Glutamatergic neuron (in vitro differentiated cells): ENCODE measurements at places on chromosomes 12 and 14. TPM values are rescaled to one million over a fixed set of nuclear protein-coding genes. Genes with fewer than 3 reads are reported as not detected.

DNA sequence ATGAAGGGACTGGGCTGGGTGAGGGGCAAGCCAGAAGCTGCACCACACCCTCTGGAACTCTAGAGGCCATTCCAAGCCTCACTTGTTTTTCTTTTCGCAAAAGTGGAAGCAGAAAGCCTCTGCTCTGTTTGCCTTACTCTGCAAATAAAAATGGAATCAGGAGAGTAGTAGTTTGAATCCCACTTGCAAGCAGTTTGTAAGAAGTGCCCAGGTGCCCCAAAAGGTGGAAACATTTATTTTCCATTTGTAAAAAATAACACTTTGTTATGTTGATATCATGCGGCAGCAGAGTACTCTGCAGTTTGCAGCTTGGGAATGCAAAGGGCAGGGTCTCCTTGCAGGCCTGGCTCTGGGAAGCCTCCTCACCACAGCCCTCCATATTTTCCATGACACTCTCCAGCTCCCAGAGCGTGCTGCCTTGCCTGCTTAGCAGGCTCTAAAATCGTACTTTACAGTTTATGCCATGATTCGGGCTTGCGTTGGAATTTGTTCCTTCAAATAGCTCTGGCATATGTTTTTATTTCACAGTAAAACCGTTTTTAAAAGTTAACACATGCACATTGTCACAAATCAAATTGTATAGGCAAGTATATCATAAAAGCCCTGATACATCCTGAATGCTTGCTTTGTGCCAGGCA is 20.0 kb downstream of the TUNAR start:
- peaks cover 4% of the 10 kb centered on the region for H3K27me3 ChIP-seq
- H3K4me3 ChIP-seq: no peak overlapping the region
- H3K4me1 ChIP-seq: peaks cover 36% of the 10 kb centered on the region

MYF6 gene
- not detected for total RNA-seq

DNA sequence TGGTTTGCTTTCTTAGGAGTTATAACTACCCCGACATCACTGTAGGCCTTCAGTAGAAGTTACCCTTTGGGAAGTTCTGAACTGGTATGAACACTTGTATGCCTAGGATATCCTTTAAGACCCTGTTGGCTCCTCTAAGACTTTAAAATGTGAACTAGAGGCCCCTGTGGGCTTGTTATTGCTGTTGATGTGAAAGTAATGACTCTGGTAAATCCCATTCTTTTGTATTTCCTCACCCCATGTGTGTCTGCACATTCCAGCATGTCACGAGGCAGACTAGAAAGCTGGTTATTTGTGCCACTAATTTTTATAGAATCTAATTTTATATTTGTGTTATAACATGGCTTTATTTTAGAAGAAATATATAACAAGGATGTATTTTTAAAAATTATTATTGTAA is 48.9 kb downstream of the SERPINA10 start:
- no peak for DNase-seq
- no peak overlapping the region for H3K27ac ChIP-seq
- no peaks in the 10 kb centered on the region for H3K36me3 ChIP-seq
- H3K4me1 ChIP-seq: no peaks in the 10 kb centered on the region
- H3K4me3 ChIP-seq: no peak overlapping the region

GRCh38 chr14:65783576-65783975 is 371.0 kb downstream of the FUT8 start:
- peaks cover 24% of the 10 kb centered on the region for H3K4me1 ChIP-seq
- DNase-seq: no peak
- H3K27ac ChIP-seq: no peak overlapping the region
- H3K36me3 ChIP-seq: no peaks in the 10 kb centered on the region

SLC38A6 gene
- total RNA-seq: 20.2 TPM

CCDC196 gene
- not detected for total RNA-seq

AMDHD1 gene
- total RNA-seq: not detected

CFAP251 gene
- 2.8 TPM for total RNA-seq

- H3K27ac ChIP-seq: no peak overlapping the region
- no peak overlapping the region for H3K4me3 ChIP-seq
- H3K27me3 ChIP-seq: no peaks in the 10 kb centered on the region
Observed at GRCh38 chr12:79834712-79835376, 100.1 kb downstream of the PPP1R12A start.

KRT71 gene
- total RNA-seq: not detected

DNA sequence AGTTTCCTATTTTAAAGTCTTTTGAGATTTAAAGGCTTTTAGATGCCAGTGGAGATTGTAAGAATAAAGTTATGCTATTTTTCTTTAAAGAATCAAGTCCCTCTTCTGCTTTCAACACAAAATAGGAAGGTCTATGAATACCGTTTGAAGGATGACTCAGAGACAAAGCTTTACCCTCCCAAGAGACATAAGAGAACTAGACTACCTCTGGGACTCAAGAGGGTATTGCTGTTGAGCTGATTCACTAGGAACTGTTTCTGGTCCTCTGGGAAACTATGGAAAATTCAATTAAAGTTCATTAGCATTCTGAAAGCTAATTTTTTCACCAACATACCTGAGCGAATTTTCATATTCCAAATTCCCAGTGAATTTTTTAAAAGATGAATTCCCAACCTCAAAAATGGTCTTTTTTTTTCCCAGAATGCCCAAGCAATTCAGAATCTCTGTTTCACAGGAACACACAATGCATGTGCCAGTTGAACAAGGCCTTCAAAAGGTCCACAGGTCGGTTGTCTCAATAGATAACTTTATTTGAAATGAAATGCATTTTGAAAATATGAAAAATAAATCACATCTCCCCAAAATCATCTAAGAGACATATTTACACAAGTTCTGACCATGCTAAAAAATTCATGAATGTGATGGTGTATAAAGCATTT is 6.5 kb downstream of the PHLDA1 start:
- peaks cover 19% of the 10 kb centered on the region for H3K4me1 ChIP-seq
- peak overlapping the region; percentile 3 for H3K4me3 ChIP-seq

AQP5 gene
- not detected for total RNA-seq

- peaks cover 2% of the 10 kb centered on the region for H3K27me3 ChIP-seq
- no peak overlapping the region for H3K27ac ChIP-seq
- H3K4me3 ChIP-seq: no peak overlapping the region
- peaks cover 7% of the 10 kb centered on the region for H3K4me1 ChIP-seq
Observed at GRCh38 chr14:96126339-96126782, 78.3 kb upstream of the BDKRB2 start.

GLT1D1 gene
- 4.4 TPM for total RNA-seq

GRCh38 chr12:26112232-26112631 is 12.6 kb downstream of the BHLHE41 start:
- DNase-seq: no peak
- H3K4me3 ChIP-seq: peak overlapping the region; percentile 55
- peaks cover 4% of the 10 kb centered on the region for H3K27me3 ChIP-seq
- H3K36me3 ChIP-seq: no peaks in the 10 kb centered on the region
- H3K4me1 ChIP-seq: peaks cover 24% of the 10 kb centered on the region
- H3K27ac ChIP-seq: no peak overlapping the region

- no peaks in the 10 kb centered on the region for H3K4me1 ChIP-seq
- no peaks in the 10 kb centered on the region for H3K27me3 ChIP-seq
- no peak overlapping the region for H3K27ac ChIP-seq
- no peak for DNase-seq
Observed at GRCh38 chr14:79021766-79022165, 851.6 kb downstream of the NRXN3 start.

GRCh38 chr12:57195611-57196371 is 20.8 kb upstream of the NXPH4 start:
- peaks cover 22% of the 10 kb centered on the region for H3K27me3 ChIP-seq
- DNase-seq: no peak
- H3K4me1 ChIP-seq: peaks cover 3% of the 10 kb centered on the region
- H3K36me3 ChIP-seq: peaks cover 9% of the 10 kb centered on the region

DNA sequence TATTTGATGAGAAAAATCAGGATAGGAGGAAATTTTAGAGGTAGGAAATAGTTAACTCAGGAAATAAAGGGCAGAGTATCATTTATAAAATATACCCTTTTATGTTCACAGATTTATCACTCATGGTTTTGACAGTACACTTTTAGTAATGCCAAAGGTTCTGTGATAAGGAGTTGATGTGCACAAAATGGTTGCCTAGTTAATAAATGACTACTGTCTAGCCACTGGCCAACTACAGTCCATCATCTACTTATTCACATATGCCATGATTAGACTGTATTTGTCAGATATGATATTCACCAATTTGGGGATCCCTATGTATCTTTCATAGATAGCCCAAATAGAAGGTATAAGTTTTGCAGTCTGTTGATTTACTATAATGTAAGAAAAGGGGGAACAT is 19.2 kb upstream of the GXYLT1 start:
- H3K27ac ChIP-seq: no peak overlapping the region
- no peaks in the 10 kb centered on the region for H3K4me1 ChIP-seq
- H3K36me3 ChIP-seq: no peaks in the 10 kb centered on the region
- DNase-seq: no peak
- H3K27me3 ChIP-seq: no peaks in the 10 kb centered on the region

GRCh38 chr14:40447017-40447416 is 1014.8 kb upstream of the FBXO33 start:
- H3K36me3 ChIP-seq: no peaks in the 10 kb centered on the region
- no peak overlapping the region for H3K4me3 ChIP-seq
- no peaks in the 10 kb centered on the region for H3K27me3 ChIP-seq

DNA sequence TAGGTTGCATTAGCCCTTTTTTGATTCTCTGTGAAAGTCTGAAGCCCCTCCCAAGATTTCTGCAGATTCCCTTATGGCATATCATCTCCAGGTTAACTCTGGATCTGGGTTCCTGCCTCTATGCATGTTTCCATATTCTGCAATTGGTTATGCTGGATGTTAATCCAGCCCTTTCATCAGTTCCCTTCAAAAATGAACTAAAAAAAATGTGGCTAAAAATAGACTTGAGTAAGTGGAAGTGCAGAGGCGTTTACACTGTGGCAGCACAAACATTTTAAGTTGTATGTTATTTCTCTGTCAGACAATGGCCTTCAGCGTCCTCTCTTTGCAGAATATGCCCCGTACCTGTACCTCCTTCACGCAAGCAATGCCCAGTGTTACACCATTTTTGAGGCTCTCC is 11.4 kb downstream of the MGST1 start:
- H3K4me3 ChIP-seq: no peak overlapping the region
- DNase-seq: no peak
- no peaks in the 10 kb centered on the region for H3K36me3 ChIP-seq
- no peak overlapping the region for H3K27ac ChIP-seq

DNA sequence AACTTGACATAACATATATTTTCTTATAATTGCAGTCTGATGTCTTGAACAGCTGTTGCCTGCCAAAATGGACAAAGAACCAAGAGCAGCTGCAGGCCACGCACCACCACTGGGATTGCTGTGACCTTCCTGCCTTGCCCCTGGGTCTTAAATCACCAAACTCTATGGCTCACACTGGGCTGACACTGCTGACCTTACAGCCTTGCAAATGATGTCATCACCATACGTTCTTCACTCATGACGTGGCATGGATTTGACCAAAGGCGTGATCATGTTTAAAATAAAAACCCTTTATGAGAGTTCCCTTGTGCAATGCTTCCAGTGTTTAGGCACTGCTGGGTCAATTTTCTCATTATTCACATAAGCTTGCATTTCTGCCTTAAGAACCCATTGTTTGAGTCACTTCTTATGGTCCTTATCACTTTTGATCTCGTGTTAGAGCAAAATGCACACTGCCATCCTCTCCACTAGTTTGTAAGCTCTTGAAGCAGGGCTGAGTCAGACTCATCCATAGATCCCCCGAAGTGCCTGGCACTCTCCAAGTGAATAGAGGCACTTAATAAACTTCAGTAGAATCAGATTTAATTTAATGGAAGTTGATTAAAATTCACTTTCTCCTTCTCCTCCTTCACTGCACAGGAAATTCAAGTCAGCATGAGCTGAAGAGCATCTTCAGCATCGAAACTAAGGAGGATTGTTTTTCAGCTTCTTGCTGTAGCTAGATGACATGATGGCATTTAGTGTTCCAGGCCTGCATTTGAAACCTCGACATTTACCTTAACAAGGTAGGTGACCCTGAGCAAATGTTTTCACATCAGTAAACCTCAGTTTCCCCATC is 132.4 kb upstream of the PZP start:
- peaks cover 6% of the 10 kb centered on the region for H3K4me1 ChIP-seq
- no peak for DNase-seq
- H3K27me3 ChIP-seq: peaks cover 2% of the 10 kb centered on the region

DNA sequence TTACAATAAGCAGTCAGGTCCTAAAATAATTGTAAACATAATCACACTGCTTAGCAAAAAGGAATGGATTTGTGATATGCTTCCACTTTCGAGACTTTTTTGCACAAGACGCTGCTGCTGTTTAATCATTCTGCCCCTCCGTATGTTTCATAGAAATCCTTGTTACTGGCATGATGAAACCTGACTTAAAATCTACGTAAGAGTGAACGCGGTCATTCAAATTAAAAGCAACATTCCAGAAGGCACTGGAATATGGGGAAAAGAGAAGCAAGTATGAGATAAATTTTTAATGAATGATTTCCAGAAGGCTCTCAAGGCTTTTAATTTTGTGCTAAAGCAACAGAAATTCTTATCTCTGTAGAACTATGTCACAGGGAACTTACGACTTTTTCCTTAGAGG is 1.1 kb downstream of the CNIH1 start:
- DNase-seq: no peak
- no peaks in the 10 kb centered on the region for H3K36me3 ChIP-seq
- peak overlapping the region; percentile 96 for H3K4me3 ChIP-seq
- H3K4me1 ChIP-seq: peaks cover 27% of the 10 kb centered on the region
- H3K27ac ChIP-seq: peak overlapping the region; percentile 95

ESR2 gene
- total RNA-seq: 0.66 TPM

RASSF9 gene
- not detected for total RNA-seq

- H3K4me3 ChIP-seq: no peak overlapping the region
- peaks cover 4% of the 10 kb centered on the region for H3K27me3 ChIP-seq
Observed at GRCh38 chr14:65446159-65446558, 33.6 kb downstream of the FUT8 start.
